ENCODE measurements at places on chromosomes 1 and 21.

DNA sequence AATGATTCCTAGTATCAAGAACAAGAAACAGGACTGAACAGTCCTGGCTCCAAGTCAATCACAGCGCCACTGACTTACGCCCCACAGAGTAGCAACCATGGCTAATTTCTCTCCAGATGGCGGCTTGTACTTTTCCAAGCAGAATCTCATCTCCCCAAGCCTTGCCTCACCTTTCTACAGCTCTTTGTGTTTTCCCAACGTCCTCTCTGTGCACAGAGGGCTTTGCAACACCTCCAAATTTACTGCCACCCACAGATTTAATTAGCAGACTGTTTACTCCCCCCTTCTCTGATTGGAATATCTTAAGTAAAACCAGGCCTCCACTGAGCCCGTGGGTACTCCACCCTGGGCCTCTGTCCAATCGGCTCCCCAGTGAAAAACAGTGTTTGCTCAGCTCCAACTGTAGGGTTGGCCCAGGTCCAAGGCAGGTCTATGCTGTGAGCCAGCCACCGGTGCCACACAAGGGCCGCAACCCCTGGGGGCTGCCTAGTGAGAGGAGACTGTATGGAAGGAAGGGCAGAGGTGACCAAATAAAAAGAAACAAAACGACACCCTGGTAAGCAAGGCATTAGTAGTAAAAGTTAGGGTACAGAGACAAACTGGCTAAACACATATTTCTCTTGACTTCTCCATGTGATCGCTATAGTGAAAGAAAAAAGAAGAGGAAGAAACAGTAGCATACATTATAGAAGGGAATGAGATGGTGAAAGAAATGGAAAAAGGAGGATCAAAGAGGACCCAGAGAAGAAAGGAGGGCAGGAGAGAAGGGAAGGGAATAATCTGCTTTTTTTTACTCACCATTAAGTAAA lies 128.4 kb upstream of the SOD1 start:
- no peak for DNase-seq

GRCh38 chr1:24111996-24112779 lies at the start of gene MYOM3:
Gene MYOM3, minus strand, starts transcription at chr1:24112135. Its CDS starts 3,499 bp downstream, at chr1:24108636.
- DNase-seq, result peak; percentile 43

DNA sequence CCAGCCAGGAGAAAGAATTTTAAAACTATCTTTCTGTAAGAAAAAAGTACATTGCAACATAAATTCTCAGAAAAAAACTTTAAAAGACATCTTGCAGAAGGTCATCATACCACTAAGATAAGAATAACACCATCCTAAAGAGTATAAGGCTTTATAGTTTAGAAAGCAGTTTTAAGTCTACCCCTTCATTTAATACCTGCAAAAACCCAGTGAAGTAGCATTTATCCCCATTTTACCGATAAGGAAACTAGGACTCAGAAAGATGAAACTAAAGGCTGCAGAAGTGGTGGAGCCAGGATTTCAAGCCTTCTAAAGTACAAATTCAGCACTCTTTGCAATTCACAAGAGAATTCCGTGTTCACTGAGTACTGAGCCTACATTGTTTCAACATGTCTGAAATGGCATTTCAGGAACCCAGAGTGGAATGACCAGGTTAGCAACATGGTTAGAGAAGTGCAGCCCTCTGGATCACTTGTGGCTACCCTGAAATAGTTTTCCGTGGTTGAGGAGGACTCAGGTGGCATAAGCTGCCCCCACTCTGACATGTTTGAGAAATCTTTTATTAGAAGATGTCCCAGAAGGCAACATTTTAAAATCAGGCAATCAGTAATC lies 6.7 kb downstream of the MYCL start:
- no peak for DNase-seq

GRCh38 chr1:114495486-114495885 lies 15.5 kb downstream of the TRIM33 start:
- DNase-seq, result no peak

DNA sequence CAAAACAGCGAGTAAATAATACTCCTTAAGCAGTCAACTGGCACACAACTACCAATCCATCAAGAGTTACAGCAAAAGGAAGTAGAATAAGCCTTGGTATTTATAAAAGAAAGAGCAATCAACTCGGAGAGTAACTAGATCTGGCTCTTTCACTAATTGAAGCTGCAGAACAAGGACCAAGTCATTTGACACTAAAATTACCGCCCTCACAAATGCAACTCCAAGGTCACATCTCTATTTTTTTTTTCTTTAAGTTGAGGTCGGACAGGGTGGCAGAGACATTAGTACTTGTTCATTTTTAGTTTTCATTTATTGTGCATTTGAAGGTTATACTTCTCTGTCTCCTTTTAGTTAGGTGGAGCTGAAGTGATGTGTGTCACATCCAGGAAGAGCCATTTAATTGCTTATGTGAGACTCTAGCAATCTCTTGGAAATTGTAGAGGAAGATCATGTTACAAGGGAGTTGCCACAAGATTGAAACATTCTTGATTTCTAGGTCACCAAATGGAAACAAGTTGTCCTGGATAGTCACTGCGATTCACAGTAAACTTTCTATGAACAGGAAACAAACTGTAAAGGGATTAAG lies 138.1 kb upstream of the ADAMTS5 start:
- DNase-seq, result peak; percentile 6

- no peak for DNase-seq
These were observed 40.5 kb downstream of the SLC5A9 start for GRCh38 chr1:48263041-48263440.

DNA sequence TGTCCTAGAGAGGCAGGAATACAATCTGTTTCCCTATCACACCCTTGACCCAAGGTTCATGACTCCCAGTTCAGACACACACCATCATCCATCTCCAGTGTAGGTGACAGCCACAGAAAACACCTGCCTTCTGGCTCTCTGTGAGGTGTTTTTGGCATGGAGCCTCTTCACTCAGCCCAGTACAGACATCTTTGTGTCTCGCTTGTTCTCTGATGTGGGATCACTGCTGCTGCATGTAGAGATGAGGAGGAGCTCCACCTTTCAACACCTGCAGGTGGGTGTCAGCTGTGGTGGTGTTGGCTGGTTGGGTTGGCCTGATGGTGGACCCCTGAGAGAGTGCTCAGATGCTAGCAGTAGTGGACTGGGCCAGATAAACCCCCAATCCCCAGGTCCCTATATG lies 916.7 kb upstream of the B3GALT2 start:
- DNase-seq, result no peak

All from H54 (cell line).